ENCODE measurements at places on chromosomes 6 and 20.

GRCh38 chr6:19802656-19803055 is 34.5 kb upstream of the ID4 start:
- H3K27me3 ChIP-seq, result no peaks in the 10 kb centered on the region
- H3K27ac ChIP-seq, result no peak overlapping the region
- H3K4me1 ChIP-seq, result peaks cover 3% of the 10 kb centered on the region
- no peak overlapping the region for H3K4me3 ChIP-seq

DNA sequence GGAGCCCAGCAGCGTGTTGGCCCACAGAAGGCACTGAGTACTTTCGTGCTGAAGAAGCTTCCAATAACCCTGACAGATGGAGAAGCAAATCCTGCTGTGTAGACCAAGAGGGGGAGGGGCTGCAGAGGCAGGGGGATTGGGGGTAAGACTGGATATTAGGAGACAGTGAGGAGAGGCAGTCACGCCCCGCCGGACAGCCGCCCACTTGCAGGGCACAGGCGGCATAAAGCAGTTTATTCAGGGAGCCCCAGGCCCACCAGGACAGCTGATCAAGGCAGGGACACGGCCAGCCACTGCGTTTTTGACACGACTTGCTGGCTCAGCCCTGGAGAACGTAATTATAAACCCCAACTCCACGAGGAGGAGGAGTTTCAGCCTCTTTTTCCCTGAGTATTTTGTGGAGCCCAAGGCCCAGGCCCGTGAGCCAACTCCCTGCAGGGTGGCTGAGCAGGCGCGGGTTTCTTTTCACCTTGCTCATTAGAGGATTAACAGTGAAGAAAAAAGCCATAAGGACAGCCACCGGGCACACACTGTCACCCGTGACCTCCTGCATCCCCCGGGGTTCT is 177.9 kb downstream of the TFAP2C start:
- no peak overlapping the region for H3K4me3 ChIP-seq
- H3K36me3 ChIP-seq, result no peaks in the 10 kb centered on the region
- H3K27ac ChIP-seq, result no peak overlapping the region

DNA sequence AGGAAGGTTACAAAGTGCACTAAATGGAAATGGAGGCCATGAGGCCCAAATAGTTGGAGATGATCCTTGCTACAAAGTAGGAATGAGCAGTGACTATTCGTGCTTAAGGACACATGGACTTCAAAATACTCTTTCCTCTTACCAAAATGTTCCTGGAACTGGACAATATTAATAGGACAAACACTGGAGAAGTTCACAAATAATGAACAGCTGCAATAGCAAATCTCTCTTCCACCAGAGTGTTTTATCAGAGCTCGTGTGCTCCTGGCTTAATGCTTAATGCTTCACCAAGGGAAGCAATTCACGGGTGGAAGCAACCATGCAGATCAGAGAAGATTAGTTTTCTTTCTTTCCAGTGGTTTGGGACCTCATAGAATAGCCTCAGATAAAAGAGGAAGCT is 435.4 kb downstream of the BCKDHB start:
- no peak overlapping the region for H3K4me3 ChIP-seq
- DNase-seq, result no peak
- H3K27ac ChIP-seq, result no peak overlapping the region
- H3K36me3 ChIP-seq, result no peaks in the 10 kb centered on the region
- no peaks in the 10 kb centered on the region for H3K27me3 ChIP-seq

DNA sequence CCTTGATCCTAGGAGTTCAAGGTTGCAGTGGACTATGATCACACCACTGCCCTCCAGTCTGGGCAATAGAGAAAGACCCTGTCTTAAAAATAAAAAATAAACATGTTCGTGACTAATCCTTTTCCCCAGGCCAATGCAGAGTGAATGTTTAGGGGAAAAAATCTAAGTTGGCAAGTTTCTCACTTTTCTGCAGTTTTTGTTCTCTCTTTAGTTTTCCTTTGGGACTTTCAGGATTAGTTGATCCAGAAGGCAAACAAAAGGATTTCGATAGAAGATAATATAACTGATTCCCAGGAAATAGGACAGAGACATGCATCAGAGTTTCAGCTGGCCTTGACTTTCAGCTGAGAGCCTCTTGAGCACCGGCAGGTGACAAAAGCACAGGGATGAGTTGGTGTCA is 53.3 kb downstream of the SOD2 start:
- H3K4me1 ChIP-seq, result no peaks in the 10 kb centered on the region
- no peak overlapping the region for H3K27ac ChIP-seq
- DNase-seq, result no peak

DNA sequence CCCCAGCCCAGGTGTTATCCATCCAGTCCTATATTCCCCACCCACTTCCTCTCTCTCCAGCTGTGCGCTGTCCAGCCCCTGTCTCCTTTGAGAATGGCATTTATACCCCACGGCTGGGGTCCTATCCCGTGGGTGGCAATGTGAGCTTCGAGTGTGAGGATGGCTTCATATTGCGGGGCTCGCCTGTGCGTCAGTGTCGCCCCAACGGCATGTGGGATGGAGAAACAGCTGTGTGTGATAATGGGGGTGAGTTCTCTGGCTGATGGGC is 1.1 kb downstream of the C2 start:
- H3K36me3 ChIP-seq, result no peaks in the 10 kb centered on the region
- H3K4me3 ChIP-seq, result no peak overlapping the region
- H3K4me1 ChIP-seq, result no peaks in the 10 kb centered on the region
- DNase-seq, result no peak
- H3K27ac ChIP-seq, result no peak overlapping the region
- peaks cover 5% of the 10 kb centered on the region for H3K27me3 ChIP-seq

DNA sequence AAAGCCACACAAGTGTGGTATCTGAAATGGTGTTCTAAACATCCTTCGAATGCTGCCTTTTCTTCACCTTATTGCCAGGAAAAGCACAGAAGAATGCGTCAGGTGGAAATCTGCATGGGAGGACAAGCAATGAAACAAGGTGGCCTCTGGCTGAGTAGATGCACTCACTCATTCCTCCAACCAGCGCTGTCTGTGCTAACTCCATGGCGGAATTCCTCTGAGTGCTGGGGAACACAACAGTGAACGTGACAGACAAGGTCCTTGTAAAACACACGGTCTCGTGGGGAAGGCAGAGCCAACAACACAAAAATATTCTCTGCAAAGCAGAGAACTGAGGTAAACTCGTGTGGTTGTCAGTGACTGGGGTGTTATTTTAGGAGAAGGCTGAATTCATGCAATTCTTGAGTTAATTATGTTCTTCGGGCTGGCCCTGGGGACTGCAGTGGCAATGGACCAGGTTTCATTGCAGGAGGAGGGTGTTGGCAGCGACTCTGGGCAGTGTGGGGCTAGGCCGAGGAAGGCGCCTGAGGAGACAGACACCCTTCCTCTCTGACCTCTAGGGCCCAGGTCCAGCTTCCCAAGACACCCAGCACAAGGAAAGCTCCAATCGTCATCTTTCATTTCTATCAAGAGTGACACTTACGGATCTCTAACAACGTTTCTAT is 339.7 kb downstream of the PRKN start:
- no peaks in the 10 kb centered on the region for H3K4me1 ChIP-seq
- H3K27ac ChIP-seq, result no peak overlapping the region
- H3K27me3 ChIP-seq, result no peaks in the 10 kb centered on the region
- no peak for DNase-seq
- H3K4me3 ChIP-seq, result no peak overlapping the region

DNA sequence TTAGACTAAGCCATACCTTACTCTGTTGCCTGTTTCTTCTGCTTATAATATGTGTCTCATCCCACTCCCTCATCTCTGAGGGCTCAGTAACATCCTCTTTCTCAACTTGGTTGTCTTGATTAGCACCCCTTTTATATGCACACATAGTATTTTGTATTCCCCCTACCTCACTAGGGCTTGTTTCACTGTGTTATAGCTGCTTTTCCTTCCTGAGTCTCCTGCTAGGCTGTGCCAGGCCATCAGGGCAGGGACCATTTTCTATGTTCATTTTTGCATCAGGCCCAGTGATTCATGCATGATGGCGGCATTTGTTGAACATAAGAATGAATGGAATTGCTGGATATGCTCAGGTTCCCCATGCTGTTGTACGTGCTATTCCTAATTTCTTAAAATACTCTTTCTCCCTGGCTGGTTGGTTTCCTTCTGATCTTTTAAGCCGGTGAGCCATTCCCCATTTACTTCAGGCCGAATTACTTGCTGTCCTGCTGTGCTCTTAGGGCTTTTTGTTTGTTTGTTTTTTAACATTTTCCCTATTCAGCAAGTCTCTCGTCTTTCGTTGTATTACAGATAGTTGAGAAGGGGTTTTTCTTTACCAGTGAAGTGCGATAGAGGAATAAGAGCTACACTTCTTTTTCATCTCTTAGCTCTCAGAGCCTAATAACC is 183.2 kb downstream of the CARMIL1 start:
- no peak for DNase-seq
- no peak overlapping the region for H3K27ac ChIP-seq
- H3K36me3 ChIP-seq, result peaks cover 2% of the 10 kb centered on the region
- no peaks in the 10 kb centered on the region for H3K4me1 ChIP-seq
- H3K4me3 ChIP-seq, result no peak overlapping the region

GRCh38 chr20:41205313-41205712 is 68.0 kb downstream of the PLCG1 start:
- no peak overlapping the region for H3K4me3 ChIP-seq
- no peaks in the 10 kb centered on the region for H3K4me1 ChIP-seq
- peaks cover 18% of the 10 kb centered on the region for H3K36me3 ChIP-seq
- no peak for DNase-seq

Measured in memory B cell (primary cell).